ENCODE measurements at places on chromosomes 3 and 15.

GRCh38 chr3:39962581-39962980, 153.2 kb downstream of the MYRIP start:
- no peak for DNase-seq

DNA sequence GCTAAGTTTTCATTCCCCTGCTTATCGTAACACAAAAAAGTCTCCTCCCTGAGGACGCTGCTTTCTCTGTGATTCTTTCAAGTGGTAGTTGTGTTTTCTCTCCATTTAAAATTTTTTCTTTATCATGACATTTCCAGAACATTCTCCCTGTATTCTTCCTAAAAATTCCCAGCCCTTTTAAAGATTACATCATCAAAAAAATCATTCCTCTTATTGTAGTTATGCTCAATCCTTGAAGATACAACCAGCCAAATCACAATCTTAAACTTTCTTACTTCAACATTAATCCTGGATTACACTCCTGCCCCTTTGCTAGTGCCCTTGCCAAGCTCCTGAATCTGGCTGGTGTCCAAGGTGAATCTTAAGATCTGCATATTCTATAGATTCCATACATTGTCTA, 163.7 kb upstream of the CBLB start:
- no peak for DNase-seq

- no peak for DNase-seq
These were observed 150.0 kb downstream of the MCTP2 start for GRCh38 chr15:94381384-94381783.

- DNase-seq: no peak
These were observed 76.1 kb downstream of the ADAMTS17 start for GRCh38 chr15:100265641-100266035.

- no peak for DNase-seq
These were observed 141.0 kb downstream of the MYLK start for GRCh38 chr3:123743121-123743520.

DNA sequence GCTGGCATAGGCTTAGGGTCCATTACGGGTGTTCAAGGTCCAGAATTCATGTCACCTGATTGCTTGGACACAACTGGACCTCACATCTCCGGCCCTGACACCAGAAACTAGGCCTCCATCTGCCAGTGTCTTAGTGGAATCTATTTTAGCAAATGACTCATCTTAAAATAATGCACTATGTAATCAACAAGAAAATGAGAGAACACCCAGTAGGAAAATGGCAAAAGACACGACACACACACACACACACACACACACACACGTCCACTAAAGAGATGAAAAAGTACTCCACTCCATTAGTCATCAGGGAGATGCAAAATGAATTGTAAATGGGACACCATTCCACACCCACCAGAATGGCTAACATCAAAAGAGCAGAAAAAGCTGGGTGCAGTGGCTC, 11.2 kb downstream of the APBA2 start:
- DNase-seq: no peak

GRCh38 chr15:79076661-79077060, 13.9 kb downstream of the RASGRF1 start:
- DNase-seq: no peak

DNA sequence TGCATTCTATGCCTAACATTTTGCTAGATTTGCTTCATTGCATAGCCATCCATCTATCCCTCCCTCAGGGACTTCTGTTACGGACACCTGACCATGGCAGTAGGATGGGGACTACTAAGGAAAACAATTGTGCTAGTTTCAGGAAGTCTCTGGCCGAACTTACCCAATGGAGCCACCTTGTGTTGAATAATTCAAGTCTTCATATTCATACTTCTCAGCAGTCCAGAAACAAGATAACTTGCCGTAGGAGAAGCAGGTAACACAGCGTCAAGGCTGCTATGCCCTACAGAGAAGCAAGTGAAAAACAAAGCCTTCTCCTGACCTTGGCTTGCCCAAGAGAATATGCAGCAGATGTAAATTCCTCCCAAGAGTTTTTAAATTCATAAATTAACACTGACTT, 685.3 kb downstream of the GRM7 start:
- DNase-seq: no peak

DNA sequence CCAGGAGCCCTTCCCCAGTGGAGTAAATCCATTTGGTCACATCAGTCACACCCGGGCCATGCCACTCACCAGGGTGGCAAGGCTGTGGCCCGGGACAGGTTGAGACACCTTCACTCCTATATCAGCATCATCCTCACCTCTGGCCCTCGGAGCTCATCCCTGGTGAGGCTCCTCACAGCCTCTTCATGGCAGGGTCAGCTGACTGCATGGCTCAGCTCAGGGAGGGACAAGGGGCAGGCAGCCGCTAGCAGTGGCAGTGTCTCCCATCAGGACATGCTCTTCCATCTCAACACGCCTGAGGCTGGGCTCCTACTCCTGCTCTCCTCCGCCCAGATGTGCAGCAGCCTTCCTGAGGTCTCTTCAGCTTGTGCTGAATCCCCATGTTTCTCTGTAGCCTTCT, 26.4 kb upstream of the PARL start:
- DNase-seq: no peak
